ENCODE measurements at places on chromosomes 2 and 18.

DNA sequence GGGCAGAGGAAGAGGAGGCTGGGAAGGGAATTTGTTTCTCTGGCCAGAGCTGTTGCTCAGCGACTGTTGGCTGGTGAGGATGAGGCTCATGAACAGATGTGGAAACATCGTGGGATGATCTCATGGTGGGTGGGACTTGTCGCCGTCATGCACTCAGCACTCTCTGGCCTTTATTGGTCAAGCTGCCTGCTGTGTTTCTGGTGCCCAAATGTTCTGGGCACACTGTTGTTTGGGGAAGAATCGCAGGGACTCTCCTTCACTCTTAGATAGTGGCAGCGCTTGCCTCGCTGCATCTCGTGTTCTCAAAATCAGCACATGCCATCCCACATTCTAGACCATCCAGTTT is 145.6 kb downstream of the AGAP1 start:
- no peak for DNase-seq

GRCh38 chr2:1681323-1682180 is 62.8 kb downstream of the PXDN start:
- DNase-seq = no peak

DNA sequence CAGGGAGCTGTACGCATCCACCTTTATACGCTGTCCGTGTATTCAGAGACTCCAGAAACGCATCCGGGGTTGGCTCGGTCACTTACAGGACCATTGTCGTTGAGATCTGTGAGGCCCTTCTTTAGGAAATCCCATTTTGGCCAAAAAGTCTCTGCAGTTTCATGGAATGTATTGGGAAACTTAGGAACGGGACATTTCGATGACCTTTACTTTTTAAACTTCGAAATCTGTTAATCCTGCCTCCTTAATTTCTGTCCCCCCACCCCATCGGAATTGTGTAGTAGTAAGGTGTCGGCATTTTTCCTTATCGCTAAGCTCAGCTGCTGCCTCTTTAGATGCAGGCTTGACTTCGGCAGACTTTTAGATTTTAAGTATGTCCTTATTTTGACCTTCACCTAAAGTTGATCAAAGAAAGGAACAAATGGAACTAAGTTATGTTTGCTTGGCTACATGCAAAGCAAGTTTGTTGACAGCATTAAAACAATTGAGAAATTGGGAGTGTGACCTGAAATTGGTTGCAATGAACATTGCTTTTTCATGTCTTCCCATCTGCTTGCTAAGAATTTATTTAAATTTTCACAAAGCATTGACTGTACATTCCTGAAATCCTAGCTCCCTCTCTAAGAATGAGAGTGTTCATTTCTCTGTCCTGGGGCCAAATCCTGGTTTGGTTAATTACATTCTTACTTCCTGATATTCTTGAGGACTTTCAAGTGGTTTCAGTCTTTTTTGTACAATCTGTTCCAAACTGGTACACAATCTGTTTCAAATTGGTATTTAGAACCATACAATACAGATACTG is 884 bp upstream of the RAPH1 start:
- no peak for DNase-seq

DNA sequence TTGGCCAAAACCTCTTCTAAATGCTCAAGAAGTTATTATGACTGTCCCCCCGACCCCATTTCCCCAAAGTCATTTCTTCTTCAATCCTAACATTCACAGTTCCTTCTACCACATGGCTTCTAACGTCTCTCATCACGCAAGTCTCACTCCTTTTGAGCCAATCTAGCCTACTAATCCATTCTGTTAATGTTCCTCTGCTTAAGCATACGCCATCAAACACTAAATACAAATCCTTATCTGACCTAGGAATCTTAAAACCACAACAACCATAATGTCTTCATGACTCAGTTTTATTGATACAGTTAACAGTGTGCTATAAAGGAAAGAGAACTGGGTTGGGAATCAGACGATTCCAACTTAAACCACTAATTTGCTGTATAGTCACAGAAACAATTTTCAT is 23.9 kb downstream of the HNRNPLL start:
- no peak for DNase-seq

DNA sequence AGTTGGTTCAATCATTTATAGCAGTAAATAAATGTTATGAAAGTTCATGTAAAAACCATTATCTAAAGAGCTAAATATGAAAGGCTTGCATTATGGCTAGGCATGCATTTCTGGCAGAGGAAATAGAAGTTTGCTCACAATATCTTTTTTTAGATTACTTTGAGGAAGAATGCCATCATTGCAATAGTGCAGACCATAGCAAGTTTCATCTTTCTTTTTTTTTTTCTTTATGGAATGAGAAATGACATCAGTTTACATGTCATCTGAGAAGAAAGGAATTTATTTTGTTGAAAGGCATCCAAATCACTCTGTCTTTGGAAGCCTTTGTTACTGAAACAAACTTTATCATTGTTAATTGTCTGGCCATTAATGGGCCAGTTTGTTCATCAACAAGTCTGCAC is 74.5 kb upstream of the NCKAP5 start:
- DNase-seq = no peak

GRCh38 chr2:177393824-177394593 is 1.4 kb downstream of the AGPS start:
- DNase-seq = no peak

DNA sequence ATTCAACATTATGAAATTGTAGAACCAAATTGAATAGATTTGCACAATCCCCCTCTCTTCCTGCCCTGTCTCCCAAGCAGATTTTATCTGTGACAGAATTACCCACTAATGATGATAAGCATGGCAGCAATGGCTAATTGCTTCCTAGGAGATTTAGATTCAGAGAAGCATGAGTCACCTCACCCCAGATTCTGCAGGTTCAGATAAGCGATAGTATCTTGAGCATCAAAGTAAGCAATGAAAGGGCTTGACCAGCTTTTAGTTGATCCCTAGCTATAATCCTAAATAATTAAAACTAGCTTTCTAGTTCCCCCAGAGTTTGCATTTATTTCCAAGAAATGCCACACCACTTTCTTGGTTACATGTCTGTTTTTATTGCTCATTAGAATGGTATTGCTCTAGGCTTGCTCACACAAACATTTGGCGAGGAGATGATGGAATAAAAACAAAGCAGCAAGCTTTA is 204.3 kb downstream of the GULP1 start:
- DNase-seq = no peak

DNA sequence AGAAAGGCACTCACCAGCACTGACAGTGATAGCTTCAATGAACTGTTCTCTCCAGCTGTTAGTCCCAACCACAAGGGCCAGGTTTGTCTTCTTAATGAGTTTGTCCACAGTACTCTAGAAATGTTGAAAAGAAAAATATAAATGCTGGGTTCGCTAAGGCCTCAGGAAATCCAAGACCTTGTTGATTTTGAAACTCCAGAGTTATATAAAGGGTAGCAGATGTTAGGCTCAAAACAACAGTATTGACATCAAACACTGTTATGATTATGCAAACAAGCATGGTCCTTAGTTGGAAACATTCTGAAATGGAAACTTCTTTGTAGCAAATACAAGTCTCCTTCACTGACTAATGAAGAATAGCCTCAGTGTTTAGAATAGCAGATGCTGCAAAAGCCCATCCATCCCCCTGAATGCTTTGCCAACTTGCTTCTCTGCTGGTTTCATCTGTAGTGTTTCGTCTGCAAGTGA is 291.1 kb downstream of the SLC8A1 start:
- DNase-seq = no peak

DNA sequence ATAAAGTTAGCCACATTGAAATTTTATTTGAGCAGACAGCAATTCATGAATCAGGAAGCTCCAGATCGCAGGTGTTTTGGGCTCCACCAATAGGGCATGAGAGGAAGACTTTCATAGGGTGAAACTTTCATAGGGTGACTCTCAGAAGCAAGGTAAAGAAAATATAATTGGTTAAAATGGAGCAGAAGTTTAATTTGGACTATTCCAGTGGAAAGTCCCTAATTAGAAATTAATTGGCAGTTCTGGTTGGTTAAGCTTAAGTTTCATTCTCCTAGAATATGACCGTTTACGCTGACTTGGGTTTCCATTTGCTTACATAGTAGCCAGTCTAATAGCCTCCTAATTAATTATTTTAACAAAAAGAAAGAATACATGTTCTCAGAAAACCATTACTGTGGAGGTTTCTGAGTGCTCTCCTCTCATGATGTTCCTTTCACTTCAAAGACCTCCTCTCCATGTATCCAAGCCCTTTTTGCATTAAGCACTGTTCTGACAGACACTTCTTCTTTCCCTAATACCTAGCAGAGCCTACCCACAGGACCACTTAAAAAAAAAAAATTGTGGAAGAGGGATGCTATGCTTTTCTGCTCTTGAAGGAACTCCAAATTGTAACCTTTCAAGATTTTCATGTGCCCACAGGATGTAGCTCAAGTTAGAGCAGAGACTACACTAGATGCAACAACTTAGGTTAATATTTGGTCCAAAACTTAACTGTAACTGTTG is 99.1 kb downstream of the MREG start:
- no peak for DNase-seq

DNA sequence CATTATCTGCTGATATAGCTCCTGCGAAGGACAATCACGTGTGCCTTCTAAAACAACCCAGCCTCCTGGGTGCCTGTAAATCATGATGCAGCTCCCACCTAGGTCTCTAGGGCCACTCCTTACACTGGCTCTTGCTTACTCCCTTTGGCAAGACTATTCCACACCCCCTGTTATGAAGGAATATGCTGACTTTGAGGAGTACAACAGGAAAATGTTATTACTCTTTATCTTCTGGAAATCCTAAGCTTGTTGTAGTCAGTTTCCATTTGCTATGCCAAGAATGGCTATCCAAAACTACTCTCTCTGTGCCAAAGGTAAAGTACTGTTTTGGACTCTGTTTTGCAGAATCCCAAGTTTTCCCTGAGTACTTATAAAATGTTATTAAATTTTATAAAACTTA is 7.7 kb downstream of the SGO2 start:
- DNase-seq = no peak

- DNase-seq = no peak
These were observed 748.6 kb upstream of the PIK3C3 start for GRCh38 chr18:41206341-41206830.

DNA sequence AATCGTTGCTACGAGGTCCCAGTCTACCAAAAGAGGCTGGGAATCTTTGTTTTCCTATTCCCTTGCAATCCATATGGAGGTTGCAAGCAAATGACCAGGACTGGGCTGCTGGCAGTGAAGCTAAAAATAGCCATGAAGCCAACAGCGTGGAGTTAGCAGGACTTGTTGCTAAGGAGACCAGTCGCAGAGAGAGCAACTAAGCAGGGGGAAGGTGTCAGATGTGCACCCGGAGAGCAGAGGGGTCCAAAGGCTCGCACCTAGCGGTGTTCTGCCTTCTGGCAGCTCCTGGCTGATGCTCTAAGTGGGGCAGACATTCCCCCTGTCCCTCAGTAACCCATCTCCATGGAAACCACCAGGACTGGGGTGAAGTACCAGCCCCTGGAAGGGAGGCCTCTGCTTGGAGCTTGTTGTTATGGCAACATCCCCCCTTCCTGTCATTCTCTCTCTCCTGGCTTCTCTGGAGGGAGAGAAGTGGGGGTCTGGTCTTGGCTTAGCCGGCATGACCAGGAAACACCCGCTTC is 84.6 kb downstream of the DNMT3A start:
- no peak for DNase-seq

DNA sequence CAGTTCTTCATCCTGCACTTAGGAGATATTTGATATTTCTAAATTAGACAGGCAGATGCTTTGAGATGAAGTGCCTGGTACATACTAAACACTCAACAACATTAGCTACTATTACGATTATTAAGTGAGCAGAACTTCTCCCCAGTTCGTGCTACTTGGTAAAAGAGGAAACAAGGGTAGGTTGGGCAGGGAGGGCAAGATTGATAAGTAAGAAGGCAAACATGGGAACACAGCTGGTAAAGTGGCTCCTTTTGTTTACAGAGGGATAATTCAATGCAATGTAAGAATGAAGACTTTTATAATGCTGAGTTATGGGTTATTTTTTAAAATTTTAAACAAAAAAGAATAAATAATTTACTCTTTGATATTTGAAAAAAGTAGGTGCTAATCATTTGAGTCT is 15.9 kb upstream of the WIPF1 start:
- DNase-seq = no peak

DNA sequence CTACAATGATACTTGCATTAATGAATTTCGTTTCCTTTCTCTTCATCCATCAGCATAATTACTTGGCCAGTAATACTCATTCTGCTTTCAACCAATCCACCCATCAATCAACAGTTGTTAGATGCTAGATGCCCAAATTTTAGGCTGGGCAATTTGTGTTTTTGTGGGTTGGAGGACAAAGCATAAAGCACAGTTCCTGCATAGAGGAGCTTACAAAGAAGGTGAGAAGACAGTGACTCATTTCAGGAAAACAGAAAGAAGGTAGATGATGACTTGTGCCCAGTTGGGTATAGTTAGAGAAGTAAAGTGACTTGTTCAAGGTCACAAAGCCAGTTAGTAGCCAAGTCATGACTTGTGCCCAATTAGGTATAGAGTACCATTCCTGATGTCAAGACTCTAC is 1186.8 kb upstream of the CELF4 start:
- DNase-seq = no peak
